Stimulated activated CD4-positive, alpha-beta T cell treated with anti-CD3 and anti-CD28 coated beads, Interleukin-2, amount 100 ng/mL, for 4 hours (primary cell): ENCODE measurements at places on chromosomes 7 and 10.

DNA sequence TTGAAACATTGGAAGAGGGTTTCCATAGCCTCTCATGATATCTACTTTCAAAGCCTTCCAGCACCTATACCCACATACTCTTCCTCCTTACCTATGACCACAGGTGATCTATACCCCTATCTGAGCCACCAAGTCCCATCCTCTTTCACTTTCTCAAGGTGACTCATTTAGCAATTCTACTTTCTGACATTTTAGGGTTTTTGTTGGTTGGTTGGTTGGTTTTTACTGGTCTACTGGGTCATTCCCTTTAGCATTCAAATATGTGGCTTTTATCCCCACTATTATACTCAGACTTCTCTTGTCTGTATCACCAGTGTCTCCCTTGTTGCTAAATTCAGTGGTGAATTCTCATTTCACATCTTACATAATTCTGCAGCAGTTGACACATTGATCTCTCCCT, 130.4 kb upstream of the STEAP4 start:
- no peak for DNase-seq

- peak; percentile 19 for DNase-seq
Observed at GRCh38 chr7:50793120-50793946, 10.6 kb upstream of the GRB10 start.

GRCh38 chr10:72173619-72174296, 42.1 kb upstream of the ANAPC16 start:
- DNase-seq: no peak

- no peak for DNase-seq
Observed at GRCh38 chr10:127474501-127474900, 74.6 kb upstream of the NPS start.

GRCh38 chr7:74479066-74479781, 25.5 kb downstream of the GTF2IRD1 start:
- no peak for DNase-seq

GRCh38 chr10:44471410-44471809, 86.5 kb upstream of the CXCL12 start:
- DNase-seq: no peak

- DNase-seq: no peak
Observed at GRCh38 chr7:85081392-85081791, 105.5 kb downstream of the SEMA3D start.

DNA sequence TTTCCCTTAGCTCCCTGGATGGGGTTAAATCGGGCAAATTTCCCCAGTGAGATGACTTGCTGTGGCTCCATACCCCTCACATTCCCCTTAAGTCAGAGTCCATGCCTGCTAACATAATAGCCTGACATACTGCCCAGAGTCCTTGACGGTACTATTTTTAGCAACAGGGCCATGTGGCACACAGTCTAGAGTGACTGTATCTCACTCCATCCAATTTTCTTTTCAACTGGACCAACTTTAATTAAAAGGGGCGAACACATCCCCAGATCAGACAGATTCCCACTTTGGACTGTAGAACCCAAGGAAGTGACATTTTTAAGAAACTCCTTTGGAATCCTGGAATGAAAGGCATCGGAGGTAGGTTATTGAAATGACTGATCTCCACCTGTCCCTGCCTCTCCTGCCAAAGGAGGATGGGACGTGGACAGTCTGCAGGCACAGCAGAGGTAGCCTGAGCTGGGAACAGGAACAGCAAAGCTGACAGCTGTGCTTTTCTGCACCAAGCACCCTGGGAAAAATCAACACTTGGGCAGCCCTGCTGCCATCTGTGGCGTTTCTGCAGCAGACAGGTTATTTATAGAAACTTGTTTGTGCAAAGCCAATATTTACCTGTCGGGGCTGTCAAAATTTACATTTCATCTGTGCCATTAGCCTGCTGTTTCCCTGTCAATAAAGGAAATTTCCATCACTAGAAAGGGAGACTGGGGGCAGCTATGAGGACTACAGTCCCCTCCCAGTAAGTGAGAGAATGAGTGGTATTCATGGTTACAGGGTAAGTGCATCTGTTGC, 221.5 kb upstream of the AOAH start:
- DNase-seq: no peak

DNA sequence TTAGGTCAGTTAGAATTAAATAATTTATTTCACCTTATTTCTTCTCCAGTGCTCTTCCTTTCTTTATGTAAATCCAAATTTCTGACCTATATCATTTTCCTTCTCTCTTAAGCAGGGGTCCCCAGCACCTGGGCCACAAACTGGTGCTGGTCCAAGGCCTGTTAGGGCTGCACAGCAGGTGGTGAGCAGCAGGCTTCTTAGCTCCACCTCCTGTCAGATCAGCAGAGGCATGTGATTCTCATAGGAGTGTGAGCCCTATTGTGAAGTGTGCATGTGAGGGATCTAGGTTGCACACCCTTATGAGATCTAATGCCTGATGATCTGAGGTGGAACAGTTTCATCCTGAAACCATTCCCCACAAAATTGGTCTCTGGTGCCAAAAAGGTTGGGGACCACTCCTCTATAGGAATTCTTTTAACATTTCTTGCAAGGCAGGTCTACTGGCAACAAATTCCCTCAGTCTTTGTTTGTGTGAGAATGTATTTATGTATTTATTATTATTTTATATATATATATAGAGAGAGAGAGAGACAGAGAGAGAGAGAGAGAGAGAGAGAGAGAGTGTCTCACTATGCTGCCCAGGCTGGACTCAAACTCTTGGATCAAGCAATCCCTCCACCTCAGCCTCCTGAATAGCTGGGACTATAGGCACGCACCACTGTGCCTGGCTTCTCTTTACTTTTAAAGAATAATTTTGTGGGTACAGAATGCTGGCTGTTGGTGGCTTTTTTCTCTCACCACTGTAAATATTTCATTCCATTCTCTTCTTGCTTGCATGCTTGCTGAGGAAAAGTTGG, 4.3 kb upstream of the ABCC2 start:
- no peak for DNase-seq

DNA sequence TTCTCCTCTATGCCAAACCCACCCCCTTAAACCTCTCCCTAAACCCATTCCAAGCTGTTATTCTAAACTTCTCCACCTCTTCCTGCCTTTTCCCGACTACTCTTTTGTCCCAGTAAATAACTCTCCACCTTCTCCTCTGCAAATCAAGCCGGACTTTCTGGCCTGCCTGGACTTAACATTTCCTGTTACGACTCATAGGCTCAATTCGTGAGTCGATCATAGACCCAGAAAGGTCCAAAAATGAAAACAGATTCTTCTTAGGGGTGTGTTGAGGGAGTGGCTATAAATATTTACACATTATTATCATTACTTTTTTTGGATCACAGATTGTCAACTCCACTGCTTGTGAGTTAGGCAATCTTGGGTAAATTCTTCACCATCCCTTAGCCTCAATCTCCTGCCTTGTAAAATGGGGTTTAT, 59.0 kb upstream of the HABP2 start:
- DNase-seq: no peak

GRCh38 chr10:119801998-119802538, 70.6 kb downstream of the MCMBP start:
- DNase-seq: no peak

- no peak for DNase-seq
Observed at GRCh38 chr7:36490419-36490830, 100.8 kb downstream of the ANLN start.

DNA sequence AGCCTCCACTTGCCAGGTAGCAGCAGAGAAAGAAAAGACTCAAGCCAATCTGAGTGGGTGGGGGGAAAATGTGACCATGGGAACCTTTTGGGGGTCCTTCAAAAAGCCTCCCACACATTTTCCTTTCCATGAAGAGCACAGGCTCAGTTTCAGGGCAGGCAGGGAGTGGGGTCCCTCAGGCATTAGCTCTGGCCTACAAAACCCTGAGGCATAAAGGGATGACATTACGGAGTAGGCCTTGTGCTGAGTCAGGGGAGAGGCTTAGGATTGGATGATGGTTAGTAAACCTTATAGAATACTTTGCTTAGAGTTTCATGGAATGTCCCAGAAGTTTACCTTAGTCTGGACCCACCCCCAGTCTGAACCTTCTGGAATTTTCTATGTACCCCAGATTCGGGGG, 3.5 kb downstream of the DNAJC30 start:
- no peak for DNase-seq

DNA sequence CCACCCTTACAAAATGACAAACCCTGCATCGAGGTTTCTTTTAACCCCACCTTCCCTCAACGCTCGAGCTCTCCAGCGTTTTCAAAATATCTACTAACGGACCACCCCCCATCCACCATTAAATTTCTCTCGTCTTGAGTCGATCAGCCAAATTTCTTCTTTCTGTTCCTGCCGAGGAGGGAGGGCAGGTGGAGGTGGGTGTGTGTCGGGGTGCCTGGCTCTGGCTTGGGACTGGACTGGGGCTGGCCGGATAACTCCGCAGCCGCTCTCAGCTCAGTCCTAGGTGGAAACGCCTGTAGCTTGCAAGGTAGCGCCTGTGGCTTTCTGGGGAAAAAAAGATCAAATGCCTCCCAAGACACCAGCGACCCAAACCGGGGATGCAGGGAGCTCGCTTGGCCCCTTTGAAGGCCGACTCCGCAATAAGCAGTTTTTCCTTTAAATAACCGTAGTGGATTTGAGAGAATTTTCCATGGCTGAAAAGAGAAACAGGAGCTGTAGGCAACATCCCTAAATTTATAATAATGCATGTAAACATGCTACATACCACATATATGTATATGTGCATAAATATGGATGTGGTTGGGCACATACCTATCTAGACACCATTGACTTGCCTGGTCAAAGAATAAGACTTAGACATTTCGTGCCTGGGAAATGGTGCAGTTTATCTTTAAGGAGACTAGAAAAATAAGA, 1.9 kb upstream of the TMEM178B start:
- no peak for DNase-seq

- DNase-seq: no peak
Observed at GRCh38 chr7:133936074-133936473, 191.1 kb upstream of the LRGUK start.

- DNase-seq: no peak
Observed at GRCh38 chr7:20224025-20224424, 6.8 kb upstream of the MACC1 start.

- DNase-seq: no peak
Observed at GRCh38 chr7:75656740-75657139, 82.0 kb downstream of the HIP1 start.

GRCh38 chr10:98257198-98257597, 10.8 kb downstream of the LOXL4 start:
- DNase-seq: no peak

DNA sequence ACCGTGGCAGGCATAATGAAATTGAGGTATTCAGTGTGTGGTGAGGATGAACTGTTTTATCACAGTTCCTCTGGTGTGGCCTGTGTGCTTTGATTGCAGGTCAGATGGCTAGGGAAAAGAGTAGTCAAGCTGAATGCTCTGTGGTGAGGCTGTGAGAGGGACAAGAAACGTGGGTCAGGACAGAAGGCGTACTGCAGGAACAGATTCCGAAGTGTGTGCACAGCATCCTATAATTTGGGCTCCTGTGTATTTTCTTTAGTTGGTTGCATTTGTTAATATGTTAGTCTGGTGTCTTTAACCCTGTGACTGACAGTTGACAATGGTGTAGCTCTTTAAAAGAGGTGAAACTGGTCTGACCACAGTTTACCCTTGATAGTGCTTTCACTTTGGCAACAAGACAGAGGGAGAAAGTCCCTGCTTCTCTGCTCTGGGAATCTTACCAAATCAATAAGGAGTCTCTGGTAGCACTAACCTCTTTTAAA, 76.5 kb downstream of the AUTS2 start:
- DNase-seq: no peak

- DNase-seq: no peak
Observed at GRCh38 chr7:69765879-69766278, 167.6 kb downstream of the AUTS2 start.

GRCh38 chr10:13873196-13873595, 286.4 kb downstream of the PRPF18 start:
- no peak for DNase-seq

- no peak for DNase-seq
Observed at GRCh38 chr10:110459600-110459999, 38.1 kb upstream of the DUSP5 start.

DNA sequence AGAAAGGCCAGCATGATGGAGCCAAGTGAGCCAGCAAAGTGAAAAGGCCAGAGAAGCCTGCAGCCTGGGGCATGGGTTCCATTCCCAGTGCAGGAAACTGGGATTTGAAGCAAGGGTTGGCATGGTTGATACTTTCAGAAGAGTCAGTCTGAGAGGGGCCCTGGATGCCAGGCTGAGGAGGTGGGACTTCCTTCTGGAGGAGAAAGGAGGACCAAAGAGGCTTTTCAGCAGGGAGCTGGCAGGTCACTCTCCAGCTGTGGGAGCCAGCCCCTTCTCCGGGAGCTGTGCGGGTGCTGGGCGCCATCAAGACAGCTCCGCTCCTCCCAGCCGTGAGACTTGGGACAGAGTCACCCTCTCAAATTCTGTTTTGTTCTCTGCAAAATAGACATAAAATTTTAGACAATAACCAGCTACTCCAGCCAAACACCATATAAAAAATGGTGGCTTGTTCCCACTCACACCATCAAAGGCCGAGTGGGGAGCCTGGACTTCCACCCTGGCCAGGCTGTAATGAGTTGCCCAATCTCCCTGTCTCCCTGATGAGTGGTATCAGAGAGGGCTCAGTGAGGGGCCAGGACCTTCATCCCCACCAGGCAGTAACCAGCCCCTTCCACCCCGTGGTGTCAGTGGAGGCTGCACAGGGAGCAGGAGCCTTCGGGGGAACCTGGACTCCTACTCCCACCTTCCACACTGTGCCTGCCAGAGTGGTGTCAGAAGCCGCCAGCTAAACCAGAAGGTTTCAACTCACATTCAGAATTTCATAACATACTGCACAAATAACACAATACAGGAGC, 133.6 kb upstream of the RET start:
- DNase-seq: no peak

- DNase-seq: no peak
Observed at GRCh38 chr10:12511651-12512050, 162.3 kb downstream of the CAMK1D start.

DNA sequence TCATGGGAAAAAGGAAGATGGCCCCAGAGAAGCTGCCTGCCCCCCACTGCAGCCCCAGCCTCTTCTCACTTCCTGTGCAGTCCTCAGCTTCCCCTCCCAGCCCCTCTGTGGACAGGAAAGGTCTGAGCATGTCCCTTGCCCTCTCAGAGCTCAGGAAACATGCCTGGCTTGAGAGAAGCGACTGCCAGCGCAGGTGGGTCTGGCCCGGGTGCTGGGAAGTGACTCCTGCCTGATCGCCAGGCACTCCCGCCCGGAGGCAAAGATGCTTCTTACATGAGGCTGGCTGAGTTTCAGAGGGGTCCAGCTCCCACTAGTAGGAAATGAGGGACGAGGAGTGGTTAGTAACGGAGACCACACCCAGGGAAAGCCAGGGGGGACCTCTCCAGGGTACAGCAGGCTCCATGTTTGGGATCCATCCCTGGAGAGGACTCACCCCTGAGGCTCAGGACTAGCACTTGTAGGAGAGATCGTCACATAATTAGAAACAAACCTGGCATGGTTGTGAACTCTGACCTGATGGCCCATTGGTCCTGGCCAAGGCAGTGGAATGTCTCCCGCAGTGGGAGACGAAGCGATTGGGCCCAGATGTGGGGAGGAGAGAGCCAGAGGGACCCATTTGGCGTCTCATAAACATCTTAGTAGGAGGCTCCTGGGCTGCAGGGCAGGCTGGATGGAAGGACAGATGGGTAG, 12.3 kb downstream of the ELN start:
- DNase-seq: no peak

- DNase-seq: no peak
Observed at GRCh38 chr7:17633067-17633466, 307.2 kb downstream of the SNX13 start.

- no peak for DNase-seq
Observed at GRCh38 chr7:80316811-80317210, 182.2 kb downstream of the GNAI1 start.

GRCh38 chr7:152076324-152076821, 50.9 kb downstream of the GALNT11 start:
- no peak for DNase-seq
